Midbrain (tissue), 1 donor: ENCODE measurements at places on chromosomes 11 and 22.
A peak's percentile ranks its signal among the peaks of the same experiment; 100 is the strongest.

- no peak for DNase-seq
These were observed 15.8 kb upstream of the SLCO2B1 start for GRCh38 chr11:75135021-75135650.

DNA sequence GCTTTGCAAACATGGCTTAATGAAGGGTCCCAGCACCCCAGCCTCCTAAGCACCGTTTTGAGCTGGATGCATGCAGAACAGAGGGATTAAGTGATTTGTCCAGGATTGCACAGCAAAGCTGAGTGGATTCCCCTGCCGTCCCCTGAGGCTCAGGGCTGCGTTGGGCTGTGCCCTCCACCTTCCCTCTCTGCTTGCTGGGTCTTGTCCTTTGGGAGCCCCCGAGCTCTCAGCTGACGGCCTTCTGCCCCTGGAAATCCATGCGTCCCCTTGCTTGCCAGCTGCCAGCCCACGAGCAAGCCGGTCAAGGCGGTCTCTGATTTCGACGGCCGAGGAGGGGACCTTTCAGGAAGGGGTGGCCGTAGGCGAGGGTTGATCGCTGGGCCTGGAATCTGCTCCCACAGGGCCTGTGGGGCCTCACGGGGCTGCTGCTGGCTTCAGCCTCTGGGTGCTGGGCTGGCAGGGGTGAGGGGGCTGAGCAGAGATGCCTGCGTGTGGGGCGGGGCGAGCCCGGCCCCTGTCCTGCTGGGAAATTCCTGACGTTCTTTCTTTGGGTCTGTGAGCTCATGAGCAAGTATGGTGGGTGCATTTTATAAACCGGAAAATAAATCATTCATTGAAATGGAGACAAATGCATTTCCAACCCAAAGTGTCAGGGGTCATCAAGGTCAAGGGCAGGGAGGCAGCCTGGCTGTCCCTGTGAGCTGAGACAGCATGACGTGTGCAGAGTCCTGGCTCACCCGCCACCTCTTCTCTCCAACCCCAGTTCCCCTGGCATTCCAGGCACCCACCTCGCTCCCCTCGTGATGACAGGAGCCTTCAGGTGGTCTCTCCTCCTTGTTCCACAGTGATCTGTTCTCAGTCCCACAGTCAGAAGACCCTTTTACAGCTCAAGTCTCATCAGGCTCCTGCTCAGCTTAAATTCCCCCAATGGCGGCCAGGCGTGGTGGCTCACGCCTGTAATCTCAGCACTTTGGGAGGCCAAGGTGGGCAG lies 28.1 kb downstream of the FGF4 start:
- DNase-seq: no peak

DNA sequence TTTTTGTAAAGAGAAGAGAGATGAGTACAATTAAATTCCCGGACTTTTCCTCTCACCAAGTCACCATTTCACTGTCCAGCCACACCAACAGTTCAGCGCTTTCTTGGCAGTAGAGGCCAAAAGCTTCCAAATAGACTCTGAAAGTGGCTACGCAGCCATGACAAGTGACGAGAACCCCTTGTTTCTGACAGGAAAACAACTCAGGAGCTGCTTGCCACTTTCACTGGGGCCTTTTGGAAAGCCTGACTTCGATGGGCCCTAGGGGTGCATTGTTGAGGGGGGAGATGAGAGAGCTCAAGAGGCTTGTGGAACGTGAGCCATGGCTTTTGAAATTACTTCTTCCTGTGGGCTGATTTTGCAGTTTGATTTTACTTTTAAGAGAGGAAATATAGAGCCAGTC lies 422.1 kb upstream of the FAT3 start:
- DNase-seq: no peak

GRCh38 chr11:88250566-88251242 lies 75.5 kb upstream of the RAB38 start:
- DNase-seq: no peak

DNA sequence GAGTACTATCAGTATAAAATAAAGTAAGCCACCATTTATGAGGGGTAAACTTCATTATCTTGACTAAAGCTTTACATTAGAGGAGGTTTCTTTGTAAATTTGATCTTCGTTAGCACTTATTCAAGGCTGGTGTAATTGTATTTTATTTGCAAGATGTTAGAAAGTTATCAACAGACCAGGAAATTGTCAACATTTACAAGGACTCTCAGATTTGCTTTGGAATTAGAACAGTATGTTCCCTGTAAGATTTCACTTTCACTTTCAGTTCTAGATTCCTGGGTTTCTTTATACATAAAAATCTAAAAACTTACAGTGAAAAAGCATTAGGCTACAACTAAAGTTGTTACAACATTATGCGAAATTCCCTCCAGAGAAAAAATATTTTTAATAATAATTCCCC lies 4.6 kb upstream of the BIRC3 start:
- DNase-seq: no peak

DNA sequence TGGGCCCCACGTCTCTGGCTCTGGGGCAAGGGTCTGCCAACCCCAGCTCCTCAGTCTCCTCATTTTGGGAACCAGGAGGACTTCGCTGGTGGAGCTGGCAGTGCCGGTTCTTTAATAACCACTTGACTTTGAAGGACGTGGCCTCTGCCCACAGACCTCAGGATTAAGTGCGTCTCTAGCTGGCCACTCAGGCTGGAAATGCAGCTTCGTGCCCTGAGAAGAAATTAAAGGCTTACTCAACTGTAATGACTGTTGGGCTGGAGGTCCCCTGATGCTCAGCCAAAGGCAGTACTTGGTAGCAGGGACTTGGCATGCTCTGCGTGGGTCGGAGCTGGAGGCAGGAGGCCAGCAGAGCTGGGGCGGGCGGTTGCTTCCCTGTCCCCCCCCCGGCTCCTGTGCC lies 16.7 kb upstream of the PARVG start:
- DNase-seq: no peak

GRCh38 chr11:45234306-45235006 lies 51.7 kb downstream of the SYT13 start:
- DNase-seq: no peak

DNA sequence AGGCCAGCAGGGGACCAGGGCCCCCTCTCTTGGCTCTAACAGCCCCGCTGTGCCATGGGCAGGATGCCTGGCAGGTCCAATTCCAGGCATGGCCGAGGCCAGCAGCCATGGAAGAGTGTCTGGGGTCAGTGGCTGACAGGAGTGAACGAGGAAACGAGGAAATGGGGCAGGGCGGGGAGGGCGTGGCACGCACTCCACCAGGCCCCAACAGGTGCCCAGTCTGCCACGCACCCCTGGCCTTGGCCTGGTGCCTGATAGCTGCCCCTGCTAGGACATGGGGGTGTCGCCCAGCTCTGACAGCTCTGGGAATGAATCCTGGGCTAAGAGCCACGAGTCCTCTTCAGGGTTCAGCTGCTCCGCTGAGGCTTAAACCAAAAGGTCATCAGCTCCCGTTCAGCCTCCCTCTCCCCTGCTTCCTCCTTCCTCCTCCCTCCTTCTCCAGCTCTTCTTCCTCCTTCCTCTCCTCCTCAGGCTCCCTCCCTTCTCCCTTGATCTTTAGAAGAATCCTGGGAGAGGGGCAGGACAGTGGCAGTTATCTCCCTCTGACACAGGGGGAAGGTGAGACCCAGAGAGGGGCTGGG lies 11.5 kb upstream of the TBC1D22A start:
- no peak for DNase-seq

DNA sequence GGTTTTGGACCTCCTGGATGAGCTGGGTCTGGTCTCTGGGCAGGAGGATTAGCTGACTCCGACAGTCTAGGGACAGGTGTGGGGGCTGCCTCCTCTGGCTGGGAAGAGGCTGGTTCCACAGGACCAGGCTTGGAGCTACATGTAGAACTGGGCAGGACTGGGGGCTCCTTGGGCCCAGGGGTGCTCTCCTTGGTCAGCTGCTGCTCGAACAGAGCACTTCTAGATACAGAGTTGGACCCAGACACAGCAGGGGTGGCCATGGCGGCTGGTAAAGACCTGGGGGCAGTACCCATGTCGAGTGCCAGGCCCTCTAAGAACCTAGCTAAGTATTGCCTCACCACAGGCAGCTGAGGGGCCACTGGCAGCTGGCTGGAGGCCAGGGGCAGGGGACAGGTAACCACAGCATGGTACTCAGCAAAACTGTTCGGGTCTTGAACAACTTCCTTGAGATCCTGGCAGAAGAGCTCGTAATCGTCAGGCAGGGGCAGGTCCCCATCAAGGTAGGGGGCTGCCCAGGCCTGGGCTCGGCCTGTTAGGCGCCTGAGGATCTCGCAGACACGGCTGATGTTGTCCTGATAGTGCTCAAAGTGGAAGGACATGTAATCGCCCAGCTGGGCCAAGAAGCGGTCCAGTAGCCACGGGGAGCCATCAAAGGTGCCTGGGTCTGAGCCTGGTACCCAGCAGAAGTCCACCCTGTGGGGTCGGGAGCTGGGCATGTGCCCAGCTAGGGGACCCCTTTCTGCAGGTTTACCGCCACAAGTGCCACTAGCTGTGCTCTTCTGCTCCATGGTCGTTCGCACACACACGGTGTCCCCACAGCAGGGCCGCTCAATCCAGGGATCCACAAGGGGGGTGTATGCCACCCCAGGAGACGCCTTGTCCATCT lies 3.1 kb downstream of the GNB1L start:
- no peak for DNase-seq

DNA sequence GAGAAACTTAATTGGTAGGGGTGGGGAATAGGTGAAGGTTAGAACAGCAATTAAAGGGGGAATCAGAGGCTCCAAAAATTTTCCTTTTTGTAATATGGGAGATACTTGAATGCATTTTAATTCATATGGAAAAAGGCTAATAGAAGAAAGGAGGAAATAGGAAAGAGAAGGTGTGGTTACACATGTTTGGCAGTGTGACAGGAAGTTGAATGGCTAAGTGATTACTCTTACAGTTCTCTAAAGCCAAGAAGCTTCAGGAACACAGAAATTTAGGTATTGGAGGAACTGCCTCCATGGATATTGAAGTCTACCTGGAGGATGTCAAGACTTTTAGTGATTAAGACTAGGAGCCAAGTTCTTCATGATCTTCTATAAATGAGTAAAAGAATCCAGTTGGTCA lies 6.3 kb downstream of the NXPE2 start:
- DNase-seq: no peak

- DNase-seq: no peak
These were observed 76.9 kb upstream of the ALKBH3 start for GRCh38 chr11:43803766-43804165.

- no peak for DNase-seq
These were observed 65.5 kb downstream of the BCR start for GRCh38 chr22:23245799-23246136.

- DNase-seq: no peak
These were observed 87.6 kb downstream of the STIM1 start for GRCh38 chr11:3942956-3943497.

- DNase-seq: no peak
These were observed 31.6 kb downstream of the SGSM3 start for GRCh38 chr22:40401981-40402406.

- DNase-seq: no peak
These were observed 4.4 kb downstream of the NDUFV1 start for GRCh38 chr11:67611165-67611564.

DNA sequence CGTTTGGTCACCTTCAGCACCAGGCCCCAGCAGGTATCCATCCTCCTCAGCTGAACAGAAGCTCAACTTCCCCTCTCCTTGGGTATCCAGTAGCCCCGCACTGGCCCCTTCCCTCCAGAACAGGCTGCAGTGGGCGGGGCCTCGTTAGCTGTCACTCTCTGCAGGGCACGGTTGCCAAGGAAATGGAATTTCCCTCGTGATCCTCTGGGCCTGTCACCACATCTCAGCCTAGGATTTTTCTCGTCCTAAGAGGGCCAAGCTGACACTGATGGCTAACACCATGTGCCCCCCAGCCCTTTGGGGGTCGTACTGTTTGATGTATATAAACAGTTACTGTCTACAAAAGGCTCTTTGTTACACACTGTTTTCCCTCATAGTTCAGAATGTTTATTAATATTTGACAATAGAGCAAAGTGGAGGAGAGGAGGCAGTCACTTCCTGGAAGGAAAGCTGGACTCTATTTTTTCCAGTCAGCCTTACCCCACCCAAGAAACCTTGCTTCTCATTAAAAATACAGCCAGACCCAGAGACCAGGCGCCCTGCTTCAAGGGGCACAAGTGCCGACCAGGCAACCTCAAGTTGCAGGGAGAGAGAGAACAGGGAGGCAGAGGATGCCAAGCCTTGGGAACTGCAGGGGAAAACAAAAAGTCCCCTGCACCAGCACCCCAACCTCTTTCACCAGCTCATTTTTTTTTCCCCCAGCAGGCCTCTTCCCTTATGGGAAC lies 44.5 kb downstream of the FEZ1 start:
- peak; percentile 92 for DNase-seq
